Activated CD4-positive, alpha-beta T cell treated with anti-CD3 and anti-CD28 coated beads, Interleukin-2, amount 10 ng/mL, durations not matched to agents 7 days and 5 days (primary cell): ENCODE measurements at places on chromosomes 3 and 15.
A peak's percentile ranks its signal among the peaks of the same experiment; 100 is the strongest.

DNA sequence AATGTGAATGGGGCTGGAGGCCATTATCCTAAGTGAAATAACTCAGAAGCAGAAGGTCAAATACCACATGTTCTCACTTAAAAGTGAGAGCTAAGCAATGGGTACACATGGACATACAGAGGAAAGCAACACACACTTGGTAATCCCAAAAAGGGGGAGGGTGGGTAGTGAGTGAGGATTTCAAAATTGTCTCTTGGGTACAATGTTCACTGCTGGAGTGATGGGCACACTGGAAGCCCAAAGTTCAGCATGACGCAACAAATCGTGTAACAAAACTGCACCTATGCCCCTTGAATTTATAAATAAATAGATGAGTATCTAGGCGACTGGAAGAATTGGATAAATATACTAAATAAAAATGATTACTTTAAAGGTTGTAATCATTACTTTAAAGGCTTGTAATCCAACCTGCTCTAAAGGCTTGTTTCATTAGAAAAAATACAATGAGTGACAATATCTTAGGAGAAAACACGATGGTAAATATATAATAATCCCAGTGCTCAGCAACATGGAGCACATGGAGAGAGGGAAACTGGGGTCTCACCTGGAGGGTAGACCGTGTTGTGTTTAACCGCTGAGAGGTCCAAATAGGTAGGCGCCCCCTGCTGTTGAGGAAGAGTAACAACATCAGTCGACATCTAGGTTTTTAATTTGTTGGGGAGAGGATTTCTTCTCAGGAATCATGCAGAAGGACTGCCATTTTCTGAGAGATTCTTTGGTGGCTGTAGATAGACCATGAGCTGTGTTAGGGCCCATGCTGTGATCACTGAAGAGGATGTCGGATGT, 78.5 kb upstream of the ROBO1 start:
- no peak for DNase-seq

DNA sequence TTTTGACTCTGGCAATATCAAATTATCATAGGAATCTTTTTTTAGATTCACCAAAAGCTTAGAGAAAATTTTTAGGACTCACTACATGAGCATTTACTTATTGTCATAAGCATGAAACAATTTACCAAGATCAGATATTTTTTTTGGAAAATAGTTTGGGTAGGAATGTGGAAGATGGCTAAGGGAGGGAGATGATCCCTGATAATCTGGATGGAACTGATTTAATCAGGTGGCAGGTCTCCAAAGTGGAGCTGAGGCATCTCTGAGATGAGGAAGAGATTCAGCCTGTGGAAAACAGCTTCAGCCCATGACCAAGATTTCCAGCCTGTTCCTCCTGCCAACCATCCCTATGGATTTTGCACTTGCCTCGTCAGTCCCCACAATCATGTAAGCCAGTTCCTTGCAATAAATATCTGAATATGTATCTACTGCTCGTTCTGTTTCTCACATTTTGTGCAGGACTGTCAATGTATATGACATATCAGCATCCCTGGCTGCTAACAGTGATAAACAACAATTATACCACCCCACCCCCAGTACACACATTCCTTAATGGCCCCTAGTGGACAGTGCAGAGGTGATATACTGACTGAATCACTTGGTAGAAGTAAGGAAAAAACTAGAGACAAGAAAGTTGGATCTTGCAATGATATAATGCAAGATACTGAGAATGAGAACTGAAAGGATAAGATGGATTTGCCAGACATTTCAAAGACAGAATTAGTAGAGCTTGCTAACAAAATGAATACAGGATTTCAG, 183.8 kb downstream of the NEK10 start:
- no peak for DNase-seq

GRCh38 chr3:197023241-197023997, 6.2 kb downstream of the MELTF start:
- no peak for DNase-seq

DNA sequence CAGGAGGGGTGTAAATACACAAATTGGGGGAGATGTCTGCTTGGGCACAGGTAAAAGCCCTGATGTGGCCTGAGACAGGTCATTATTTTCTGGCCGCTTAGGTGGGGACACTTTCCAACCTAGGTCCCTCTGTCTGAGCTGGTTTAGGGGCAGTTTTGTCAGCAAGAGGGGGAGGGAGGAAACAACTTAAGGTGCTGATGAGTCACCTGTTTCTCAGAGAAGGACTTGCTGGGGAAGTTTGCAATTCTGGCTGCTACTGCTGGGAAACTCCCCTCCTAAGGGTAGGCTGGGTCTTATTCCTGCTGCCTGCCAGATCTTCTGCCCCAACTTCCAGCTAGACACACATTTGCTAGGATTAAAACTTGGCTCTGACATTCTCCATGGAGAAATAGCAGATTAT, 4.8 kb upstream of the RHOV start:
- DNase-seq: no peak

GRCh38 chr15:75532413-75533250, 46.5 kb downstream of the PTPN9 start:
- DNase-seq: no peak

- DNase-seq: peak; percentile 27
Measured at GRCh38 chr3:99753268-99753975, 64.2 kb upstream of the CMSS1 start.

DNA sequence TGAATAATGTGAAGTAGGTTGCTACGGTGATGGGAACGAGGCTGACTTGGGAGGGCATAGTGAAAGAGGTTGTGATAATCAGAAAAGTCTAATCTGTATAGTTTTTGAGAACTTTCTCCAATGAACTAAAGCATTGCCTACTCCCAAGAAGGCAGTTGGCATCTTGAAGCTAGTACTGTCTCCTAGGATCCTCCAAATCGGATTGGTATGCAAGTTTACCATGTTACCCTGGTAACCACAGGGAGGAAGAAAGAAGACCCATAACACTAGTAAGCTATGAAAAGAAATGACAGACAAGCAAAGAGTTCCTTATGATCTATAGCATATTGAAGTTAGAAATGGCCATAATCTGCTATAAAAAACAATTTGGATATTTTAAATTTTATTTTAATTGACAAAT, 127.2 kb upstream of the SYNPR start:
- DNase-seq: no peak

DNA sequence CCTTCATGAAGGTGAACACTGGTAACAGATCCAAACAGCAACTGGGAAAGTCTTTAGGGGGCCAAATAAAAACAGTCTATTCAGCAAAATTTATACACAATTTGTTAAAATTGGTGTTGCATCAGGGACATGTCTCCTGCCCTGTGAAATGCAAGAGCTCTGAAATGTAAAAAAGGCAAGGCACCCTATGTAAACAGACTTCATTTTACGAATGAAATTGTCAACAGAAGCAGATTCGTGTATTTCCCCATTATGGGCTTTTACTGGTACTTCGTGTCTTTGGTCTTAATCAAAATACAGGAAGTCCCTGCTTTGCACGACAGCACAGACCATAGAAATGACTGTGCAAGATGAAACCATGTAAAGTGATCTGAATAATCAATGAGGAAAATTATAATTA, 127.3 kb upstream of the THBS1 start:
- no peak for DNase-seq

GRCh38 chr3:159788291-159788690, 200.3 kb upstream of the IL12A start:
- no peak for DNase-seq

DNA sequence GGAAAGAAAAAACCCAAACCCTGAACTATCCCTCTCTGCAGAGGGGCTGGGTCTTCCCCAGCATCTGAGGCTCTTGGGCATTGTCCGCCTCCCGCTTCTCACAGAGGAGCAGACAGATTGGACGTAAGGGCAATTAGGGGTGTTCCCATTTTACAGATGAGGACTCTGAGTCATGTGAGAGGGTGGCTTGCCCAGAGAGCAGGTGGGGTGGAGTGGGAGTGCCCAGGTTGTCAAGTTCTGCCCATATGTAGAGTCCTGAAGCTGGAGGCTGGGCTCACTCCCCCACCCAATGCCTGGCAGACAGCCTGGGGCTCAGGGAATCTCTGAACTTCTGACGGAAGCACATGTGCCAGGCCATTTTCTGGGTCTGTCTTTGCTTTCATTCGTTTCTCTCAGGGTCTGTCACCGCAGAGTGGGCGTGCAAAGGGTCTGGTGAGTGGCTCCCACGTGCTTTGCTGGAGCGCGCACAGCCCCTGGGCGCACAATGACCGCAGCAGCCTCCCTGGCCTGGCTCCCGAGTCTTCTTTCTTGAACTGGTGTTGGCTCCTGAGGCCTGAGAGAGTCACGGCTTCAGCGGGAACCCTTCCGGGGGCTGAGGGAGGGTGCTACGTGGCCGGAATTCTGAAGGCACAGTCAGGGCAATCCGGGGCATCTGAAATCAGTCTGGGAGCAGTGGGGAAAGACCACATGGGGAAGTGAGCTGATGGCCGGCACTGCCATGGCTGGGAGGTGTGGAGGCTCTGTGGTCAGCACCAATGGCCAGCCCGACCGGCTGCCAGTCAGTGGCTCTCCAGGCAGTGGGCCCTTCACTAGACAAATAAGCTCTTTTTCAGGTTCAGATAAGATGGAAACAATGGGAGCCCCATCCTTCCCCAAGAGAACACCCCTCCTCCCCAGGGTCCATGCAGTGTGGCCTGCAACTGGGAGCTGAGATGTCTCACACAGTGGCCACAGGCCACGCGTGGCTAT, 1.1 kb upstream of the TRPM1 start:
- DNase-seq: no peak

GRCh38 chr15:27234593-27234992, 263.6 kb downstream of the GABRG3 start:
- DNase-seq: no peak

GRCh38 chr15:60272623-60273022, 125.2 kb downstream of the ANXA2 start:
- DNase-seq: no peak

- no peak for DNase-seq
Measured at GRCh38 chr3:193030276-193030675, 112.6 kb upstream of the MB21D2 start.

DNA sequence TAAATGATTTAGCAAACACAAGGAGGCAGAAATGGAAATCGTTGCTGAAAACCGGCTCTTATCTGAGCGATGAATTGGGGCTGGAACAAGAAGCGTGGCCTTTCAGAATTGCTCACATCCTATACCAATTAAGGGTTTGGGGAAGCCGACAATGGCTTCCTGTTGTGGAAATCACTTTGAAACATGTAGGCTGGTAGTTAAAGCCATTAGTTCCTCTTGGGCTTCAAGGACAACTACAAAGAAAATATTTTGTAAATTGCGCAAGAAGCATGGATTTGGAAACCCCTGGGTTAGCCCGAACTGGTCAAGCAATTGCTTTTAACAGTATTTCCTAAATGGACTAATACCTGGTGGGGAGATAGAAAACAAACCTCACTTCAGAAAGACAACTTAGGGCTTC, 182.4 kb downstream of the ADAMTS9 start:
- DNase-seq: no peak

GRCh38 chr15:92392462-92392861, 1.2 kb upstream of the ST8SIA2 start:
- no peak for DNase-seq
